ENCODE measurements at places on chromosomes 7 and 10.
A peak's percentile ranks its signal among the peaks of the same experiment; 100 is the strongest.

- H3K4me1 ChIP-seq, result no peaks in the 10 kb centered on the region
- H3K36me3 ChIP-seq, result no peaks in the 10 kb centered on the region
- H3K27me3 ChIP-seq, result no peaks in the 10 kb centered on the region
- no peak overlapping the region for H3K27ac ChIP-seq
- no peak for DNase-seq
These were observed 37.4 kb upstream of the GSAP start for GRCh38 chr7:77453531-77453930.

DNA sequence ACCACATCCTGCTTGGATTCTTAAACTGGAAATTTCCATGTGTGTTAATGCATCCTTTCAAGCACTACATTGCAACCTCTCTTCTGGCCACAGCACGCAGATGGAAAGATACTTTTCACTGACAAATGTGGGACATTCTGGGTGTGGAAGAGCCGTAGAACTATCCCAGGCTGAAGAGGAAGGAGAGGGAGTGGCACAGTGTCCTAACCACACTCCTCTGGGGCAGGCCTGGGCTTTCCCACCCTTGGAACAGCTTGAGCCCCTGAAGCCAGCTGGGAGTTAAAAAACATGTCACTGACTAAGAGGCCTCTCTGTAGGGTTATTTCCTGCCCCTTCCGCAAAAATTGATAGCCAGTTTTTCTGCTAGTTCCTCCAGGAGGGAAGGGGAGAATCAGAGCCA, 34.0 kb upstream of the DNMBP start:
- no peak overlapping the region for H3K4me3 ChIP-seq
- H3K36me3 ChIP-seq, result no peaks in the 10 kb centered on the region
- no peaks in the 10 kb centered on the region for H3K27me3 ChIP-seq
- DNase-seq, result no peak
- H3K4me1 ChIP-seq, result peaks cover 16% of the 10 kb centered on the region
- no peak overlapping the region for H3K27ac ChIP-seq

DNA sequence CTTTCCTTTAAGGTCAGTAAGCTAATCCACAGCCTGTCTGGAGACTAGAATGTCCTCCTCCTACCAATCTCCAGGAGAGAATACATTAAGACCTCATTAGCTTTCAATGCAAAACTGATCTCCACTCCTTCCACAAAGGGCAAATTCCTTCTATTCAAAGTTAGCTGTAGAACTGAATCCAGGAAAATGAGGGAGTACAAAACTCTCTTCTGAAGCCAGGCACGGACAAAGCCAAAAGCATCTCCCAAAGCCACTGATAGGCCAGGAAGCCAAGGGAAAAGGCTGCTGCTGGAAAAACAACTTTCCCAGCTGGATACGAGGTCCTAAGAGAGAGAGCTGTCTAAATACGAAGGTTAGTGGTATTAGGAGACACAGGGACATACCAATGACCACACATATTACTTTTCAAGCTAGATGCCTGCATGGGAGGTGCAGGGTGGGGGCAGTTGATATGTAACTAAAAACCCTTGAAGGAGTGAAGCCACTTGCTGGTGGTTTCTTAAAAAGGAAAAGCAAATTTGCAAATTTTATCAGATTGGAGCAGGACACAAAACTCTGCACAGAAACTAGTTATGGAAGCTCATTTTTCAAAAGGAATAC, 43.6 kb downstream of the MKX start:
- H3K4me1 ChIP-seq, result no peaks in the 10 kb centered on the region
- no peak overlapping the region for H3K4me3 ChIP-seq
- H3K27ac ChIP-seq, result no peak overlapping the region
- DNase-seq, result no peak
- peaks cover 14% of the 10 kb centered on the region for H3K27me3 ChIP-seq
- no peaks in the 10 kb centered on the region for H3K36me3 ChIP-seq

GRCh38 chr7:373818-374705, 84.1 kb downstream of the FOXL3 start:
- no peak for DNase-seq
- no peak overlapping the region for H3K4me3 ChIP-seq
- no peaks in the 10 kb centered on the region for H3K36me3 ChIP-seq
- H3K4me1 ChIP-seq, result no peaks in the 10 kb centered on the region

- no peaks in the 10 kb centered on the region for H3K36me3 ChIP-seq
- no peak for DNase-seq
- no peaks in the 10 kb centered on the region for H3K4me1 ChIP-seq
- no peaks in the 10 kb centered on the region for H3K27me3 ChIP-seq
- H3K27ac ChIP-seq, result no peak overlapping the region
These were observed 91.3 kb downstream of the CD36 start for GRCh38 chr7:80729591-80730320.

DNA sequence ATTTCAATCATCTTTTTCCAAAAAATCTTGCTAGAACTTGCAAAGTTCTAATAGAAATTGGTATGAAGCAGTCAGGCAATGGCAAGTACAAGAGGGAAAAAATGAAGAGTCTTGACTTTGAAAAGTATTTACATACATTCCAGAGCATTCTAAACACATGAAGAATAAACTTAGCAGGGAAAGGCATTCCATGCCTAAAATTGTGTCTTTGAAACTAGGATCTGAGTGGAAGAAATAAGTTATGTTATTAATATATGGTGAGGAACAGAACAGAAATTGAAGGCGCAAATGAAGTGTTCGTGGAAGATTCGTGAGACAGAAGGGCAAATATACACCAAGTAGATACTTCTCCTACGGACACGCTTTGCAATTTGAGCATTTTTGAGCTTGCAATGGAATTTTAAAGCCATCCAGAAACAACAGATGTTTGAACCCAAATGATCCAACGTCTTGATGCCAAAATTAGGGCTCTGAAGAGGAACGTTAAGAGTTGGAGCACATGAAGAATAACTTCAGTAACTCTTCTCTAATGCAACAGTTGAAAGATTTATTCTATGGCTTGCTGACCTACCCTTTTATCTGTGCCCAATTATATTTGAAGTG, 40.6 kb upstream of the SEPTIN7 start:
- no peak overlapping the region for H3K4me3 ChIP-seq
- H3K4me1 ChIP-seq, result peaks cover 8% of the 10 kb centered on the region

GRCh38 chr7:2717293-2718261, 29.6 kb downstream of the AMZ1 start:
- H3K27me3 ChIP-seq, result peaks cover 35% of the 10 kb centered on the region
- no peaks in the 10 kb centered on the region for H3K36me3 ChIP-seq
- peak overlapping the region; percentile 57 for H3K4me3 ChIP-seq
- H3K27ac ChIP-seq, result peak overlapping the region; percentile 74

DNA sequence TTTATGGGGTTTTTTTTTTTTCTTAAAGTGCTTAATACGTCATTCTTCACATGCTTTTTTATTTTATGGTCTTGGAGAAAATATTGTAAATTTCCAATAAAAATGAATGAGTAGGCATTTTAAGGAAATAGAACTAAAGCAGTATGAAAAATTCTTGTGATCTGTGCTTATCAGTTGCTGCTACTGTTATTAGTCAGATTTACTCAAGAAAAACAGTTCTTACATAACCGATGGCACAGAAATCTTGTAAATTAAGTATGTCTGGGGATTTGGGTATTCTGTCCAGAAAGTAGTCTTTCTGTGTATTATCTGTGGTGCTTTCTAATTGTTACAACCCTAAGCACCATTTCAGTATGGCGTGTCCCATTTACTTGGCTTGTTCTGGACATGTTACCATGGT, 64.7 kb downstream of the LRGUK start:
- H3K36me3 ChIP-seq, result no peaks in the 10 kb centered on the region
- H3K4me3 ChIP-seq, result no peak overlapping the region
- no peak overlapping the region for H3K27ac ChIP-seq
- H3K4me1 ChIP-seq, result no peaks in the 10 kb centered on the region
- no peaks in the 10 kb centered on the region for H3K27me3 ChIP-seq

Data from activated T-cell treated with anti-CD3 and anti-CD28 coated beads, Interleukin-2, amount 50 U/mL, for 72 hours (primary cell).